WERI-Rb-1 (cell line): ENCODE measurements at places on chromosomes 7 and 10.

- no peak for DNase-seq
Observed at GRCh38 chr10:5447611-5448071, 35.3 kb downstream of the NET1 start.

- DNase-seq: no peak
Observed at GRCh38 chr10:66283874-66284464, 641.9 kb upstream of the LRRTM3 start.

DNA sequence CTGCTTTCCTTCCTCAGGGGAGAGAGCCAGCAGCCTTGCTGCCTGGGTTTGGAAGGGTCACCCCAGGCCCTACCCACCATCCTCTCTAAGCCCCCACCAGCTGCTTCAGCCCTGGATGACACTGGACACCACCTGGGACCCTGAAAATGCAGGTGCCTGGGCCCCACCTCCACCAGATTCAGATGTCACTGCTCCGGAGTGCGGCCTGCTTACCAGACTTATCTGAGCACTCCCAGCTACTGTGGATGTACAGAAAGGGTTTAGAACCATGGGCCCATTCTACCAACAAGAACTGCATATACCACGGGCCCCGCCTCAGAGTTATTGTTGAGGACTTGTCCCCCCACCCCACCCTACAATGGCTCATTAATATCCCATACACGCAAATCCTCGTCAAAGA is 172.3 kb downstream of the PTPRN2 start:
- DNase-seq: no peak

- DNase-seq: no peak
Observed at GRCh38 chr10:132151286-132151950, 35.3 kb upstream of the DPYSL4 start.
